ENCODE measurements at places on chromosomes 5 and 9.

DNA sequence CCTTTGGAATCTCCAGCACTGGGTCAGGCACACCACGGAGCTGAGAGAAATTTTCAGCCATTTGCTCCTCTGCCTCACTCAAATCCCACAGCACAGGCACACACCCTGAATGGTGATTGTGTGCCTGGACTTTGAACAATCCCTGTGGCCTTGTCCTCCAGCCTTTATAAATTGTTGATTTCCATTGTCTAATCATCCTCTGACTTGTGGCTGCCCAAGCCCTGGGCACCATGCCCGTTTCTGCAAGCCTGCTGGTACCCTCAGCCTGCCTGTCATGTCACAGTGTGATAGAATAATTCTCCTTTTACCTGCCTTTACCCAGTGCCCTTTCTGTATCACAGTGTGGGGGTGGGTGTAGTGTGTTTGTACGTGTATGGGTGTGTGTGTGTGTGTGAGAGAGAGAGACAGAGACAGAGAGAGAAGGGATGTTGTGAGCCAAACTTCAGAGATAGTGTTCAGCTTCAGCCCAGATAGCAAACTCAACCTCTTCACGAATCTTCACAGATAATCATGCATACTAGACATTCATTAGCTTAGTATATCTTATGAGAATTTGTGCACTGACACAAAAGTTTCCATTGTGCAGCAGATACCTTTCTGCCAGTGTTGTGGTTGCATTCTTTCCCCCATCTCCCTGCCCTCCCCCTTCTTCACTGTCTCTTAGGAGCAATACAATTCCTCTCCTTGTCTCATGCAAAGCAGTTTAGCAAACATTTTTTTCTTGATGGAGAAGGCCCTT, 27.8 kb upstream of the SLC44A1 start:
- no peak for DNase-seq

- no peak for DNase-seq
Measured at GRCh38 chr5:110815916-110816605, 77.3 kb downstream of the SLC25A46 start.

- no peak for DNase-seq
Measured at GRCh38 chr9:136723362-136723976, 11.1 kb downstream of the DIPK1B start.

- DNase-seq: no peak
Measured at GRCh38 chr9:123679330-123679987, 250.5 kb downstream of the DENND1A start.

- no peak for DNase-seq
Measured at GRCh38 chr9:77771171-77771570, 123.0 kb upstream of the GNA14 start.

DNA sequence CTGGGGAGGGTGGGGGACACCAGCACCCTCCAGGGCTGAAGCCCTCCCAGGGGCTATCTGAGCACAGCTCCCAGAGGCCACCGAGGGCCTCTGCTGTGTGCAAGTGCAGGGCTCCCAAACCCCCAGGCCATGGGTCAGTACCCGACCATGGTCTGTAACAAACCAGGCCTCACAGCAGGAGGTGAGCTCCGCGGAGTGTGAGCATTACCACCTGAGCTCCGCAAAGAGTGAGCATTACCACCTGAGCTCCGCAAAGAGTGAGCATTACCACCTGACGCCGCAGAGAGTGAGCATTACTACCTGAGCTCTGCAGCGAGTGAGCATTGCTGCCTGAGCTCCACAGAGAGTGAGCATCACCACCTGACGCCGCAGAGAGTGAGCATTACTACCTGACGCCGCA, 152.9 kb upstream of the IRX2 start:
- no peak for DNase-seq

- DNase-seq: no peak
Measured at GRCh38 chr5:159906943-159907342, 9.3 kb upstream of the ADRA1B start.

GRCh38 chr9:73280113-73280512, 128.4 kb downstream of the ANXA1 start:
- DNase-seq: no peak

DNA sequence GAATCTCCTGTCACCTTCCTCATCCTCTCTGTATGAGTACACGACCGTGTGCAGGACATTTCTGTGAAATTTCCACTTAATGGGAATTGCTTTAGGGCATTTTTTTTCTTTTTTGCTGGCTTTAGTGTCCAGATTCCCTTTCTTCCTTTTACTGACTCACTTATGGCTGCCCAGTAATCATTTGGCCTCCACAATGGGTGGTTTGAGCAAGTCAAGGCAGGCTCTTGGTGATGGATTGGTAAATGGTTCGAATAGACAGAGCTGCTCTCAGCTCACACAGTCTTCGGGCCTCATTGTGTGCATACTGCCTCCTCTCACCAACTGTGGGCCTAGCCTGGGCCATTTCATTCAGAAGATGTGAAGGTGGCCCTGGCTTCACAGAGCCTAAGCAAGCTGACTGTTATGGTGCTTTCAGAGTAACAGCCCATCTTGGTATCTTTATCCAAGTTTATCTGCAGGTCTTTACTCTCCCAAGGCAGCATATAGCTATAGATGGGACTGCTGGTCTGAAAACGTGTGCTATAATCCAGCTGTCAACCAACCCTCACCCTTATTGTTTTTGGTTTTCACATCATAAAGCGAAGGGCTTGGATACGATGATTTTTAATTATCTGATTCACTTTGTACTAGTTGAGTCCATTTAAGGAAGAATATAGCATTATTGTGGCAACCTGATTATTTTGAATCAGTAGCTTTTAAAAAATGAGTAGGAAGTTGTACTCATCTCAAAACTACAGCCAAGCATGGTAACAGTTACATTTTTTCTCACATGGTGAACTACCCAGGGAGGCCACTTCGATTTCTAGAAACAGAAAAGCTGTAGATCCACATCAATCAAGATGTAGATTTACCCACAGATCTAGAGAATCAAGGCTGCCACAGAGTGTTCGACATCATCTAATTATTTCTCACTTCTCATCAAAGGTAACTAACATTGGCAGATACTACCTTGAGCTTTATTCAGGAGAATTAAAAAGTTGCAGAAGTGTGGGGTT, 50.4 kb upstream of the CKMT2 start:
- DNase-seq: no peak

GRCh38 chr9:87088621-87089365, 141.5 kb upstream of the GAS1 start:
- DNase-seq: no peak

GRCh38 chr9:113160571-113160970, 9.8 kb downstream of the SLC31A2 start:
- DNase-seq: no peak

DNA sequence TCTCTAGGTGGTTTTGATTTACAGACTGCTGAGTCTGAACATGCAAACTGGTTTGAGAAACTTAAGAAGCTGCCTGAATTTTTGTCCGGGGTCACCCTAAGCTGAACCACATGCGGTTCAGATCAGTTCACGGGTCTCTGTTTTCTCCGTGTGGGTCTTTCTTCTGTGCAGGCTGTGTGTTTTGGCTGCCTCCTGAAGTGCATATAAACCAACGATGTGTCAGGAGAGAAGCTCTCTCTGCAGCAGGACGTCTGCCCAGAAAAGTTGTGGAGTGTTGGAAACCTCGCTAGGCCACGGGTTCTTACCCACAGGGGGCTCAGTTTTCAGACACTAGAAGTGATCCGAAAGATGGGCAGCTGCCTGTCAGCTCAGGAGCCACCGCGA, 364.2 kb downstream of the IRX2 start:
- DNase-seq: no peak

DNA sequence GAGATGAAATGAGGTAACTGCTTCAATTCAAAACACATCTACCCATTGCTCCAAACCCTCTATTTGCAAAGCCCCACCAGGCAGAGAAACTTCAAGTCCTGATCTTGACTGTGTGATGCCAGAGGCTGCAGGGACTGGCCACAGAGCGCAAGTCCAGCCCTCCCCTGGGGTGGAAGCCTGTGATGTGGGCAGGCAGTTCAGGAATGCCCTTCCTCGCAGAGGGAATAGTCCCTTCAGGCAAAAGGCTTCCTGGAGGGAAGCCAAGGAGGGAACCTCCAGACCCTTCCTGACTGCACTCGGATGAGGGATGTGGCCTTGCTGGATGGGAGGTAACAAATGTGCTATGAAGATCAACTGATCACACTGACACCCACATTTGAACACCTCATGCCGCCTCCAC, 131.2 kb downstream of the SLIT3 start:
- DNase-seq: no peak

- DNase-seq: peak; percentile 22
Measured at GRCh38 chr5:61332358-61332749, 296 bp downstream of the ZSWIM6 start.

DNA sequence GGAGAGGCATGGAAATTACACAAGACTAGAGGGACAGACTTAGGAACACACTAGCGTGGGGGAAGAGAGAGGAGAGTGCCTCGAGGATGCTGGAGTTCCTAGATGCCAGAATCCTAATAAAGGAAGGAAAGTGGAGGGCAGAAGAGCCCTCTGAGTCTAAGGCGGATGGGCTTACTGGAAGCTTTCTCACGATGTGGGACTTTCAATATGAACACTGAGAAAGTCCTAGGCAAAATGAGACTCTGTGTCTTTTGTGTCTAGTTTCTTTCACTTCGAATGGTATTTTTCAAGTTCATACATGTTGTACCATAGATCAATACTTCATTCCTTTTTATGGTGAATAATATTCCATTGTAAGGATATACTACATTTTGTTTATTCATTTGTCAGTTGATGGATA, 239.4 kb downstream of the NSG2 start:
- DNase-seq: no peak

GRCh38 chr5:149049371-149049781, 13.5 kb downstream of the SH3TC2 start:
- DNase-seq: no peak

DNA sequence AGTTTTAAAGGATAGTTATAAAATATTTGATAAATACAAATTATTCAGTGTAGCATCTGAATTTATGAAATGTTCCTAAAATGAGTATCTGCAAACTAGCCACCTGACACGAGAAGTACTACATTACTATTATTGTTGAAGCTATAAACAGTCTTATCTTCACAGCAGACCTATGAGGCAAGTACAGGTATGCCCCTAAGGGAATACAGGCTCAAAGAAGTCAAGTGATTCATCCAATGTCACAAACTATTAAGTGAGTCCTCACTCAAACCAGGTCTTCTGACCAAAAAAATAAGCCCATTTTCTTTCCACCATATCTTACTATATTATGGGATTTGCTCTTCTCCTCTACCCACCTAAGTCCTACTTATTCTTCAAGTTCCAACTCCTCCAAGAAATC, 28.7 kb downstream of the STRBP start:
- no peak for DNase-seq

DNA sequence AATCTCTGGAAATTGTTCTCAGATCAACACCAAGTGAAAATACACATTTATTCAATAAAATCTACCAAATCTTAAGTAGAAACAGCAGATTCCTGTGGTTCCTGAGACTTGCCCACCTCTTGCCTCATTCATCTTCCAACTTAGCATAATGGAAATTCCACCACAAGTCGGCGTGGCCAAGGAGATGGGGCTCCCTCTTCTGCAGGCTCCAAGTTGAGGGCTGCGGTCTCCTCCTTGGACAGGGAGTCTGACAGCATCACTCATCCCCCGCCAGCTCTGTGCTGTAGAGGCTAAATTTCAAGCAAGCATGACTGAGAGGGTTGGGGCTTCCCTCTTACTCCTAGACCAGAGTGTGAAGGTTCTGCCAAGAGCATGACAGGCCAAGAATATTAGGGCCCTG, 273.7 kb downstream of the DIRAS2 start:
- no peak for DNase-seq

DNA sequence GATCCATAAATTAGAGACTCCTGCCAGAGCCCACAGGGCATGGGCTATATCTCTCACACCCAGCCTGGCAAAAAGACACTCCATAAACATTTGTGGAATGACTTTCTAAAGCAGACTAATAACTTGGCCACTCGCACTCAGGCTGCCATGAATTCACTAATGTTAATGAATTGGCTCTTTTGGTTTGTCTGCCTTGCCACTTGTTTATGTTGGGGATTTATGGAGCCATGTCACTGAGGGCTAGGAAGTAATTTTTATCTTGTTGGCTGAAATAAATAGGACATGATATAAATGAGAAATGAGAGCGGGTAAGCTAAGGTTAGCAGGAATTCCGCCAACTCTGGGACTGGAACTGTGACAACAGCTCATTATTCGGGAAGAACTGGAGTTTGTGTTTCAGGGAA, 55.2 kb downstream of the DROSHA start:
- no peak for DNase-seq

DNA sequence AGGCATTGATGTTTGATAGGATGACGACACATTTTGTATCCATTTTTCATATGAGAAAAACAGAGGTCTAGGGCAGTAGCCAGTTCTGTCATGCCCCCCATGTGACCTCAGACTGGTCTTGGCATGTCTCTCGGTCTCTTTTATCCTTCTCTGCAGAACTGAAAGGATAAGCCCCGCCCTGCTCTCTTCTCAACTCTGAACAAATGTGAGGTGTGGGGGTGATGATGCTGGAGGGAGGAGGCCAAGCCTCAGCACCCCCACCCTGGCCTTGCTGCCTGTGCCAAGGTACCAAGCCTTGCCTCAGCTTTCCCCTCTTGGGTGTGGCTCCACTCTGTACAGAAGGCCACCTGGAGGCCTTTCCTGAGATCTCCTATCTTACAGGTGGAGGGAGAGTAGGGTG, 19.5 kb upstream of the CRB2 start:
- no peak for DNase-seq

DNA sequence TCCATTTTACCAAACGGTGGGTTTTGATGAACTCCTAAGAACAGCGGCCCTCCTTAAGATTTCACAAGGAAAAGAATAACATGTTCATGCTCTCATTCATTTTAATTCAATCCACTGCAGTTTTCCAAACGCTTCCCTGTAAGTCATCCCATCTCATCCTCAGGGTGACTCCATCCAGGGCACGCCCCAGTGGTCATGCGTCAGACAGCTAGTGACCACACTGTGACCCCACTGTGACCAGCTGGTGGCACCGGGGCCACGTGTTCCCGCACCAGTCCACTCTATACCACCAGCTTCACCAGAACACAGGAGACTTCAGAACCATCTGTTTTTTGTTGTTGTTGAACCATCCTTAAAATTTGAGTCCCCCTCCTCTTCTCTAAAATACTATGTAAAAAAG, 14.3 kb downstream of the ATPSCKMT start:
- DNase-seq: no peak

- DNase-seq: peak; percentile 66
Measured at GRCh38 chr5:32173267-32174010, 680 bp downstream of the GOLPH3 start.

DNA sequence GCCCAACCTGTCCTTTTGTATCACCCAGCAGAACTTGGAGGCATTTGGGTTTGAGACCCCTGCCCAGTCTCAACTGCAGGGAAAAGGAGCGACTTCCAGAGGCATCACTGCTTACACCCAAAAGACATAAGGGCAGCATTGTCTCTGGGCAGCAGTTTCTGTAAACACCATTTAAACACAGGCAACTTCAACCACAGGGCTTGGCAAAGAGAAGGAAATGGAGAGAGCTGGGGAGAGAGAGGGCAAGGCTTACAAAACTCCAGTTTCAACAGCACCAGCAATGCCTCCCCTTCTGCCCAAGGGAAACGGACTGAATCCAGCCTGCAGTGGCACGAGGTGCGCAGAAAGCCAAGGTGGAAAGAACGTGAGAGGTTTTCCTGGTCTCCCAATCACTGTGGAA, 147.6 kb downstream of the ROR2 start:
- no peak for DNase-seq

- DNase-seq: no peak
Measured at GRCh38 chr9:135662758-135663450, at the start of gene LCN9. Gene LCN9, plus strand, starts transcription at chr9:135663309. Its CDS starts 13 bp downstream, at chr9:135663322.

- DNase-seq: peak; percentile 83
Measured at GRCh38 chr5:178461004-178461730, 129.0 kb downstream of the COL23A1 start.
